Dorsolateral prefrontal cortex (tissue), 122 donors: ENCODE measurements at places on chromosomes 3 and 15.
A peak's percentile ranks its signal among the peaks of the same experiment; 100 is the strongest.

DNA sequence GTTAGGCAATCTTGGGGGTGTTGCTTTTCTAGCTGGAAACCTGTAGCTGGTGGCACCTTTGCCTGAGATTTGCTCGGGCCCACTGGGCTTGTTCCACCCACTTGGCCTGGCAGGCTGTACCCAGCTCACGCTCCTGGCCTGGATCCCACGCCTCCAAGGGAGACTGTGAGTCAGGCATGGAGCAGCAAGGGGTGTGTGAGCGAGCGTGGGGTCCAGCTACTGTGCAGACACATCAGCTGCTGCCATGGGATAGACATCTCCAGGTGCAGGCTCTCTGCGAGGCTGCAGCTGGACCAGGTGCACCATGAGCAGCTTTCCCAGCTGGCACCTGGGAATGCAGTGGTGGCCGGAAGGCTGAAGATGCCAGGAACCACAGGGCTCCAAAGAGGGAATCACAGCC, 36.0 kb downstream of the NR1D2 start:
- peak; percentile 41 for DNase-seq

GRCh38 chr3:98826126-98826525, 63.0 kb downstream of the ST3GAL6 start:
- no peak for DNase-seq

DNA sequence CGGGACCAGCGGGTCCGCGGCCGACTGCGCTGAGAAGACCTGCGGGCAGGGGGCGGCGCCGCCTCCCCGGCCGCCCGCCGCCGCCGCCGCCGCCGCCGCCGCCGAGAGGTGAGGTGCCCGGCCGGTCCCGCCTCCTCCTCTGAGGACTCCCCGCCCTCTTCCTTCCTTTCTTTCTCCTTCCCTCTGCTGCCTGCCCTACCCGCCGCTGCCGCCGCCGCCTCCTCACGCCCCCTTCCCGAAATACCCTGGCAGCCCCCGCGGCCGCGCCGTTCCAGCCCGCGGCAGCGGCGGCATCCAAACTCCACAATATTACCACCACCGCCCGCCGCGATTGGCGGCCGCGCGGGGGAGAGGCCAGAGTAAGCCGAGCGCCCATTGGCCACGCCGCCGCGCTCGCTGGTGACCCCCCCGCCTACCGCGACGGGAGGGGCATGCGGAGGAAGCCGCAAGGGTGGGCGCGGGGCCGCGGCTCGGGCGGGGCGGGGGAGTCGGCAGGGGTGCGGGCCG, 61.8 kb upstream of the ANKRD28 start:
- peak; percentile 85 for DNase-seq

GRCh38 chr3:162492446-162493081, 996.0 kb downstream of the OTOL1 start:
- DNase-seq: no peak

GRCh38 chr3:170470063-170471016, 51.7 kb downstream of the CLDN11 start:
- peak; percentile 58 for DNase-seq
